NCI-H1436 treated with DMSO at 0.1 percent for 48 hours (cell line): ENCODE measurements at places on chromosomes 3 and 15.

- DNase-seq, result peak; percentile 72
These were observed 39.1 kb downstream of the ATP2C1 start for GRCh38 chr3:130932979-130933378.

DNA sequence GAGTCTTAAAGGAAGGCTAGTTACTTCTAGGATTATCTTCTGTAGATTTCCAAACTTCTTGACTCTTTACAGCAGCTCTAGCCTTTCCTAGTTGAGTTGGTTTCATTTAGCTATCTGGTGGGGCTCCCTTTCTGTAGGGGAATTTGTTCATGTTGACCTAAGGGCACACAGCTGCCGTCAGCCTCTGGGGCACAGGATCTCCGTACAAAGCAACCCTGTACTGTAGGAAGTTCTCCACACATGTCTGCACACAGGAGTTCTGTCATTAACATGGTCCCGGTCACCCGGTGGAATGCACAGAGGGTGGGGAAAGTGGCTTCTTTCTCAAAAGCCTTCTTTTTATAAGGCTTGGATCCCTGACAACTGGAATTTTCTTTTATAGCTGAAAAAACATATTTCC lies 88.7 kb upstream of the TNIK start:
- DNase-seq, result no peak

DNA sequence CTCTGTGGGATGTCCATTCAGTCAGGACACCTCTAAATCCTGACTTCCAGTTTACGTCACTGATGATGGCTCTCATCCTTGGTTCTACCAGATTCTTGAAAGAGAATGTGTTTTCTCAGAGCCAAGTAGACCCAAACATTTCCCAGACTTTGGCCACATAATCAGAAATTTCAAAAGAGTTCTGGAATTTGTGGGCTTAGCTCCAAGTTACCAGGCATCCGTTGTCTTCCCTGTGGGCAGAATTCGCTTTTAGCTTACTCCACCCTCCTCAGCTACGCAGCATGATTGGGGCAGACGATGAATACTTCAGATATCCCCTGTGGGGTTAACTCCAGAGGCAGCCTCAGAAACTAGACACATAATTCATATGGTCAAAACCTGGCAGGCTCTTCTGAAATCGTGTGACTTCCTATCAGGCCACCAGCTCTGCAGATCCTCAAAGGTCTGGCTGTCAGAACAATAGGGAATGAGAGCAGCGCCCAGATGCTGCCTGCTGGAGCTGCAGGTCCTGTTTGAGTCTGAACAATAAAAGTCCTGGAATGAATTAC lies 30.6 kb downstream of the CRTC3 start:
- DNase-seq, result no peak

DNA sequence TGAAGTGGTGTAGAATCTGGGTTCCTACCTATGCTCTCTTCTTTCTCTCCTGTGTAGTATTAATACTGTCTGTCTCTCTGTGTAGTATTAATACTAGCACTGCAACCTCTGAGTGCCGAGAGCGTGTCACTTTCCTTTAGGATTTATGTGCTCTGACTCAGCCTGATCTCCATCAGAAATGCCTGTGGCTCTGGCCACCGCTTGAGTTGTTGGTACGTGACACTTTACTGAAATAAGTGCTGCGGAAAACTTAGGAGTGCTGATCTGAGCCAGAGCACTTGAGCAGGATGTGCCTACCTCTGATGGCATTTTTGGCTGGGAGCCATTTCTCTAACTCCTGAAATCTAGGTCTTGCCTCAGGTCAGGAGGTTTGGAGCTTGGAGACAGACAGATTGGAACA lies 807.4 kb downstream of the SQOR start:
- DNase-seq, result no peak

DNA sequence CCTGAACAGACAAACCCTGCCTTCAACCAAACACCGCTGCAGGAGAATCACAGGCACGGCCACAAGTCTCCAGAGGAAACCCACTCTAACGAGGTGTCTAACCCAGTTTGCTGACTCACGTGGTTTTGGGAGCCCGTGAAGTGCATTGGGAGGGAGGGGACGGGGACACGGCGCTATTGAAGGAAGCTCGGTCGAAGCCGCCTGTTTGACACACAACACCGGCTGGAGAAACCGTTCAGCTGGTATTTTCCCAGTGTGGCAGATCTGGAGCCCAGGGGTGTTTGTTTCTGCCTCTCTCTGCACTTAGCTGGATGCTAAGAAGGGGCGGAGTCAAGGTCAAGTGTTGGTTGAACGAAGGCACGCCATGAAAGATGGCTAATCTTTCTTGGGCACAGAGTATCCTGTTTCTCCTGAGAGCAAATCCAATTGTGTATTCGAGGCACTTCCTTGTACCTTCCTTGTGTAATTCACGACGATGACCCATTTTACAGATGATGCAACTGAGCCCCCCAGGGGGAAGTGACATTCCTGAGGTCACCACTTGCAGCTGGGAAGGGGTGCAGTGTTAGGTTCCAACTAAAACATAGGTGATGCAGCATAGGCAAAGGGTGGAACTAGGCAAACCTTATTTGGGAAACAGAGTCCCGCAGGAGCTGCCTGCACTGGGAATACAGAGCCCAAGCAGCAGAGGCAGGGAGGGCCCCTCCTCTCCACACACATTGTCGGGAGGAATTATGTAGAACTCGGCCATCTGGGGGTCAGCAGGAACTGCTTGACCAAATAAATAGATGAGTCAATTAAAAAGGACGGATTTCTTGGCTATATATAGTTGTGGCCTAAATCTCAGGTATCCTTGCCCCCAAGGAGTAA lies 22.5 kb downstream of the SLC6A6 start:
- DNase-seq, result no peak
